Pancreas (tissue), 10 donors: ENCODE measurements at places on chromosomes 12 and 14. TPM values are rescaled to one million over a fixed set of nuclear protein-coding genes. Genes with fewer than 3 reads are reported as not detected.

PRH2 gene
- not detected for polyA plus RNA-seq

TSPAN9 gene
- polyA plus RNA-seq: 15.0 TPM

FAM234B gene
- 2.3 TPM for polyA plus RNA-seq

- no peaks in the 10 kb centered on the region for H3K27me3 ChIP-seq
- no peak overlapping the region for H3K27ac ChIP-seq
- H3K4me1 ChIP-seq: no peaks in the 10 kb centered on the region
- DNase-seq: no peak
- no peaks in the 10 kb centered on the region for H3K36me3 ChIP-seq
Measured at GRCh38 chr12:106288101-106288493, 14.4 kb upstream of the TCP11L2 start.

- H3K4me3 ChIP-seq: no peak overlapping the region
- no peaks in the 10 kb centered on the region for H3K4me1 ChIP-seq
- H3K27me3 ChIP-seq: no peaks in the 10 kb centered on the region
- no peaks in the 10 kb centered on the region for H3K36me3 ChIP-seq
- DNase-seq: no peak
Measured at GRCh38 chr14:43900173-43900655, 606.9 kb downstream of the FSCB start.

GRCh38 chr14:45253754-45254310, 830 bp upstream of the MIS18BP1 start:
- H3K4me1 ChIP-seq: peaks cover 4% of the 10 kb centered on the region
- peak overlapping the region; percentile 86 for H3K27ac ChIP-seq
- DNase-seq: peak; percentile 15
- no peaks in the 10 kb centered on the region for H3K36me3 ChIP-seq
- no peaks in the 10 kb centered on the region for H3K27me3 ChIP-seq

GRCh38 chr14:94050231-94050880, 24.2 kb downstream of the OTUB2 start:
- peaks cover 83% of the 10 kb centered on the region for H3K36me3 ChIP-seq
- H3K4me1 ChIP-seq: no peaks in the 10 kb centered on the region
- DNase-seq: no peak
- no peak overlapping the region for H3K4me3 ChIP-seq
- H3K27me3 ChIP-seq: no peaks in the 10 kb centered on the region
- peak overlapping the region; percentile 2 for H3K27ac ChIP-seq

- no peak for DNase-seq
- H3K4me1 ChIP-seq: peaks cover 3% of the 10 kb centered on the region
- H3K27me3 ChIP-seq: no peaks in the 10 kb centered on the region
- H3K4me3 ChIP-seq: no peak within 1 kb of the TSS
Measured at GRCh38 chr12:95551305-95551704, at the start of gene USP44. TSS of gene USP44 (minus strand) at chr12:95551476. CDS start at chr12:95534256, 17,220 bp downstream.

GRCh38 chr14:100989924-100990323, 86.4 kb upstream of the RTL1 start:
- no peaks in the 10 kb centered on the region for H3K4me1 ChIP-seq
- H3K4me3 ChIP-seq: no peak overlapping the region
- no peak overlapping the region for H3K27ac ChIP-seq
- no peaks in the 10 kb centered on the region for H3K36me3 ChIP-seq
- no peaks in the 10 kb centered on the region for H3K27me3 ChIP-seq

GRCh38 chr14:67357969-67358354, 1.6 kb downstream of the ATP6V1D start:
- no peak for DNase-seq
- no peaks in the 10 kb centered on the region for H3K27me3 ChIP-seq
- H3K36me3 ChIP-seq: no peaks in the 10 kb centered on the region
- H3K4me1 ChIP-seq: peaks cover 18% of the 10 kb centered on the region
- no peak overlapping the region for H3K27ac ChIP-seq
- H3K4me3 ChIP-seq: peak overlapping the region; percentile 88

DNA sequence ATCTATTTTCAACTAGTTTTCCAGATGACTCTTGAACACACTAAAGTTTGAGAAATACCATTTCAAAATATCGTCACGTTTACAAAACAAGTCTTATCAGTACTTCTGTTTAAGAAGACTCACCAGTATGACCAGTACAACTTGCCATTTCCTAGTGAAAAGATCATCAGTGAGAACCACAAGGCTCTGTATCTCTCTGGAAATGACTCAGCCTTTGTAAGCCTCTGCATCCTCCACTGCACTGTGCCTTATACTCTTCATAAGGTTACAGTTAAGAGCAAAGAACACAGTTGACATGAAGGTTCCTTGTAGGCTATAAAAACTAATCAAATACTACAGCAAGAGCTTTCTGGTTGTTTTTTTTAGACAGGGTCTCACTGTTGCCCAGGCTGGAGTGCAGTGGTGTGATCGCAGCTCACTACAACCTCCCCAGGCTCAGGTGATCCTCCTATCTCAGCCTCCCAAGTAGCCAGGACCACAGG, 5.7 kb upstream of the VTI1B start:
- no peaks in the 10 kb centered on the region for H3K36me3 ChIP-seq
- no peak overlapping the region for H3K27ac ChIP-seq
- no peaks in the 10 kb centered on the region for H3K27me3 ChIP-seq
- no peak overlapping the region for H3K4me3 ChIP-seq
- no peaks in the 10 kb centered on the region for H3K4me1 ChIP-seq

- H3K27me3 ChIP-seq: no peaks in the 10 kb centered on the region
- no peak overlapping the region for H3K4me3 ChIP-seq
- H3K27ac ChIP-seq: no peak overlapping the region
- H3K36me3 ChIP-seq: no peaks in the 10 kb centered on the region
- H3K4me1 ChIP-seq: no peaks in the 10 kb centered on the region
Measured at GRCh38 chr12:64362721-64363305, 27.7 kb downstream of the C12orf56 start.

GRCh38 chr14:23063601-23064000, 6.3 kb upstream of the CDH24 start:
- no peak overlapping the region for H3K4me3 ChIP-seq
- DNase-seq: no peak

- H3K36me3 ChIP-seq: no peaks in the 10 kb centered on the region
- H3K27me3 ChIP-seq: no peaks in the 10 kb centered on the region
- no peak overlapping the region for H3K27ac ChIP-seq
- H3K4me1 ChIP-seq: no peaks in the 10 kb centered on the region
- no peak for DNase-seq
Measured at GRCh38 chr12:59973515-59973914, 377.7 kb downstream of the SLC16A7 start.

GRCh38 chr14:92641306-92641705, 107.1 kb downstream of the LGMN start:
- no peak overlapping the region for H3K4me3 ChIP-seq
- no peaks in the 10 kb centered on the region for H3K36me3 ChIP-seq
- no peaks in the 10 kb centered on the region for H3K4me1 ChIP-seq
- no peaks in the 10 kb centered on the region for H3K27me3 ChIP-seq

DNA sequence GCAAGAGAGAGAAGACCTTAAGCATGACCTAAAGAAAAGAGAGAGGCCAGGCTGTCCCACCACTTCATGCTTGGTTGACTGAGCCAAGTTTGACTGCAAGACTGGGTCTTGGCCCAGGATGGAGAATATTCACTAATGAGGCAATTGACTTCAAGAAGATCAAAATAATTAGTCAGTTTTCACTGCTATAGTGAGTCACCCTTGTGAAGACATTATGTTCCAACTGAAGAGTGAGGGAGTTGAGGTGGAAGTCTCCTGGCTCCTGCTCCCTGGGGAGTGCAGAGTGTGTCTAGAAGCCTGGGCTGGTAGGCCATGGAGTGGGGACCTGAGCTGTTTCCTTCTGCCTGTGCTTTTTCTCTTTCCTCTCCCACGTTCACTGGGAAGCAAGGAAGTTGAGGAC, 117.6 kb downstream of the CACNA1C start:
- DNase-seq: no peak
- H3K4me1 ChIP-seq: no peaks in the 10 kb centered on the region
- H3K27me3 ChIP-seq: no peaks in the 10 kb centered on the region
- no peak overlapping the region for H3K4me3 ChIP-seq
- no peak overlapping the region for H3K27ac ChIP-seq

- H3K27ac ChIP-seq: no peak overlapping the region
- H3K27me3 ChIP-seq: no peaks in the 10 kb centered on the region
- H3K4me1 ChIP-seq: no peaks in the 10 kb centered on the region
- no peak overlapping the region for H3K4me3 ChIP-seq
- H3K36me3 ChIP-seq: no peaks in the 10 kb centered on the region
Measured at GRCh38 chr12:101655393-101655792, 42.0 kb upstream of the CHPT1 start.

DNA sequence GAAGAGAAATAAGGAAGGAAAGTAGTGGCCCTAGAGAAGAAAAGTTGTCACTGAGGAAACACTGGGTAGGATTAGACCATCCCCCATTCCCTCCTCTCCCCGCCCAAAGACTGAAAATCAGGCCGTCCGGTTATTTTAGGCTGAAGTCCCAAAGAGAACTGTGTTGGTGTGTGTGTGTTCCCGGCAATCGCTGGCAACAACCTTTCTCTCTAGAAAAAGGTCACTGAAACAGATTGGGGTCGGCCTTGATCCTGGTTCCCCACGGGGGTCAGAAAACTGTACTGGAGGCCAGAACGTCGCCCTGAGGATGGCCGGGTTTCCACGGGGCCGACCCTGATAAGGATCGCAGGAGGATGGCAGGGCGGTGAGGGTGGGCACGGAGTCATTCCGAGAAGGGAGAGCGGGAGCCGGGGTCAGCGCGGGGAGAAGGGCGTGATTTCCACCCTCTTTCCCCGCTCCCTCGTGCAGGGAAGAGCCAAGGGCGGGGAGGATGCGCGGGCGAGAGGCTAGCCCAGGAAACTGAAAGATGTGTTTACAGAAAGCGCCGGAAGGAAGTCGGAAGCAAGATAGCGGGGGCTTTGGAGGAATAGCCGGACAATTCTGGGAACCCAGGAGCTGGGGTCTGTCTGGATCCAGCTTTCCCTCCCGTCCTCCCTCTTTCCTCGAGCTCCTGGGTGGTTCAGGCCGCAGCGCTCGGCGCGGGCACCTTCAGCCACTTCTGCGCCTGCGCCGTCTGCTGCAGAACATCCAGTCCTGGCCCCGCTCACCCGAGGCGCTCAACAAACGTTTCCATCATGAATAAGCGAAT, 25.3 kb upstream of the SPTLC2 start:
- no peaks in the 10 kb centered on the region for H3K4me1 ChIP-seq
- peak overlapping the region; percentile 52 for H3K27ac ChIP-seq
- no peaks in the 10 kb centered on the region for H3K27me3 ChIP-seq
- H3K36me3 ChIP-seq: no peaks in the 10 kb centered on the region
- DNase-seq: peak; percentile 28

- H3K4me1 ChIP-seq: no peaks in the 10 kb centered on the region
- H3K36me3 ChIP-seq: no peaks in the 10 kb centered on the region
- H3K4me3 ChIP-seq: no peak overlapping the region
- no peaks in the 10 kb centered on the region for H3K27me3 ChIP-seq
- H3K27ac ChIP-seq: no peak overlapping the region
Measured at GRCh38 chr12:1503281-1503711, 91.1 kb downstream of the FBXL14 start.
